ENCODE measurements at places on chromosomes 5 and 9. TPM values are rescaled to one million over a fixed set of nuclear protein-coding genes. Genes with fewer than 3 reads are reported as not detected.

DNA sequence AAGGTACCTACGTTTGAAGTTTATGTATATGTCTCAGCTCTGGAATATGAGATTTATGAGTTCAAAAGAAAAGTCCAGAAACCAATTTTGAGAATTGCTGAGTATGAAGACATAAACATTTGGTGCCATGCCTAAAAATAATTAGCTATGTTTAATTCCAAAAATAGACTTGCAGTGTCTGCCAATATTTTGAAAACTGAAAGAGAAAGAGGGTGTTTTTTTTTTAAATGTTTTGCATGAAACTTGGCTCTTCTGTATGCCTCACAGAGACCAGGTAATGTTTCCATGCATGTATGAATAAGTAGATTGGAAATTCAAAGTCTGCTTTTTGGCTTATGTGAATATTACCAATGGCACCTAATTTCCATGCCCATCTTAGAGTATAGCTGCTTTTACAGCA lies 634.4 kb upstream of the C9orf72 start:
- no peak for DNase-seq
- no peaks in the 10 kb centered on the region for H3K36me3 ChIP-seq
- peaks cover 9% of the 10 kb centered on the region for H3K4me1 ChIP-seq
- no peak overlapping the region for H3K4me3 ChIP-seq
- H3K27me3 ChIP-seq, result no peaks in the 10 kb centered on the region

DNA sequence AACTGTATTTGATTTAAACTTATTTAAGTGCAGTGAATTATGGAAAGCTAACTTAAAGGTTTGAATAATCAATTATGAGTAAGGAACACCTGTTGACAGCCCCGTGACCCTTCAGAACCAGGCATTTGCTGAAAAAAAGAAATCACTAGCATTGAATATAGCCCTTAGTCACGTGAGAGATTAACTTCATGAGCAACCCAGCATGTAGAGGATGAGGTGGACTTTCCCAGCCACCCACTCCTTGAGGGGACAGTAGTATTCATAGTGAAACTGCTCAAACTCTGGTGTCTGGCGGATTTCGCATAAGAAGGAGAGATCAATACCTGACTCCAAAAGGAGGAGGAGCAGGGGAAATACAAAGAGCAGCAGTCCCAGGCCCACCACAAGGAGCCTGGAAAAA lies 184.8 kb upstream of the RASEF start:
- peaks cover 7% of the 10 kb centered on the region for H3K4me1 ChIP-seq
- peaks cover 21% of the 10 kb centered on the region for H3K36me3 ChIP-seq
- peaks cover 4% of the 10 kb centered on the region for H3K27me3 ChIP-seq
- no peak overlapping the region for H3K4me3 ChIP-seq

The PCDHB13 gene
- total RNA-seq, result 2.9 TPM

The LCN1 gene
- total RNA-seq, result not detected

All from WTC11 (cell line).